ENCODE measurements at places on chromosomes 11 and 22. TPM values are rescaled to one million over a fixed set of nuclear protein-coding genes. Genes with fewer than 3 reads are reported as not detected.

DNA sequence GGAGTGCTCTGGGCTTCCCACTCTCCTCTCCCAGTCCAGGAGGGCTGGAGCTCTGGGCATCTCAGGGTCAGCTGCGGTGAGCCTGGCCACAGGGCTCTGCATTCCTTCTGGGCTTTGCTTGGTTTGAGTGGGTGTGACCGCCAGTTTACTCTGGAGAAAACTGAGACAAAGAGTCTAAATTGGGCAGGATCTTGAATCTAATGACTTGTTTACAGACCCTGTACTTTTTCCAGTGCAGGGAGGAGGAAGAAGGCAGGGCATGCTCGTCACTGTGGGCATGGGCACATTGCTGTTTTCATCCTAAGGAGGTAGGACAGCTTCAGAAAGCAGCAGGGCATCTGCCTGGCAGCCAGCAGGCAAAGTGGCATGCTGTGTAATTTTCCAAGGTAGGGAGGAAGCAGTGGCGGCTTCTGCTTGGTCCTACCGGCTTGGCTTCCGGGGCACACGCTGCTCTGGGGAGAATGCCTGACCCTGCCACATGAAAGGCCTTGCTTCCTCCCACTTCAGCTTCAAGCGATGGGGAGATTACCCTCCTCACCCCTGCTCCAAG lies 22.9 kb downstream of the FLI1 start:
- H3K27me3 ChIP-seq, result no peaks in the 10 kb centered on the region
- no peaks in the 10 kb centered on the region for H3K4me1 ChIP-seq
- DNase-seq, result no peak

DNA sequence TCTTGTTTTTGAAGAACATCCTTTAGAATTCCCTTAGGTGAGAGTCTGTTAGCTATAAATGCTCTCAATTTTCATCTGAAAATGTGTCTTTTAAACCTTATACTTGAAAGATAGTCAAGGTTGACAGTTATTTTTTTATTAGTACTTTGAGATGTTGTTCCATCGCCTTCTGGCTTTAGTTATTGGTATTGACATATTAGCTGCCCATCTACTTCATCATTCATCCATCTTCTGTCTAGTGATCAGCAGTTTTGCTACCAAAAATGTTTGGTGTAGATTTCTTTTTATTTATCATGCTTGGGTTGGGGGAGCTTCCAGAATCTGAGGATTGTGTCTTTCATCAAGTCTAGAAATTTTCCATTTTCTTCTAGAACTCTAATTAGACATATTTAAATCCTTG lies 3.3 kb upstream of the CD6 start:
- no peak overlapping the region for H3K4me3 ChIP-seq
- H3K27ac ChIP-seq, result no peak overlapping the region
- no peaks in the 10 kb centered on the region for H3K36me3 ChIP-seq
- H3K4me1 ChIP-seq, result no peaks in the 10 kb centered on the region
- no peaks in the 10 kb centered on the region for H3K27me3 ChIP-seq
- no peak for DNase-seq

GRCh38 chr22:26585104-26585790 lies 4.7 kb downstream of the TPST2 start:
- H3K36me3 ChIP-seq, result no peaks in the 10 kb centered on the region
- no peak for DNase-seq
- no peaks in the 10 kb centered on the region for H3K27me3 ChIP-seq
- no peak overlapping the region for H3K4me3 ChIP-seq
- no peaks in the 10 kb centered on the region for H3K4me1 ChIP-seq

GRCh38 chr11:69259096-69259495 lies 34.9 kb upstream of the MYEOV start:
- no peak overlapping the region for H3K27ac ChIP-seq
- no peaks in the 10 kb centered on the region for H3K4me1 ChIP-seq
- no peak for DNase-seq
- H3K27me3 ChIP-seq, result no peaks in the 10 kb centered on the region

DNA sequence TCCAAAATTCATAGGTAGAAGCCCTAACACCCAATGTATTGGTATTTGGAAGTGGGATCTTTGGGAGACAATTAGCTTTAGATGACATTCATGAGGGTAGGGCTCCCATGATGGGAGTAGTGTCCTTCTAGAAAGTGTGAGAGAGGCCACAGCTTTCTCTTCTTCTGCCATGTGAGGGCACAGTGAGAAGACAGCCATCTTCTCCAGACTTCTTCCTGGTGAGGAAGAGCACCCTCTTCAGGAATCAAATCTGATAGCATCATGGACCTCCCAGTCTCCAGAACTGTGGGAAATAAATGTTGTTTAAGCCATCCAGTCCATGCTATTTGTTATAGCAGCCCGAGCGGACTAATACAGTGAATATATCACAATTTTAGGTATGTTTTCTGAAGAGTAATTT lies 96.9 kb downstream of the CNTN5 start:
- no peak overlapping the region for H3K27ac ChIP-seq
- DNase-seq, result no peak
- H3K4me3 ChIP-seq, result no peak overlapping the region
- no peaks in the 10 kb centered on the region for H3K27me3 ChIP-seq
- no peaks in the 10 kb centered on the region for H3K36me3 ChIP-seq

GRCh38 chr22:17896586-17896985 lies 122.3 kb upstream of the BID start:
- no peak for DNase-seq
- no peaks in the 10 kb centered on the region for H3K27me3 ChIP-seq
- peak overlapping the region; percentile 65 for H3K27ac ChIP-seq
- no peaks in the 10 kb centered on the region for H3K36me3 ChIP-seq

GRCh38 chr11:75560644-75561043 lies 1.4 kb upstream of the SERPINH1 start:
- H3K27ac ChIP-seq, result peak overlapping the region; percentile 99
- H3K36me3 ChIP-seq, result no peaks in the 10 kb centered on the region
- no peaks in the 10 kb centered on the region for H3K27me3 ChIP-seq
- no peak overlapping the region for H3K4me3 ChIP-seq
- H3K4me1 ChIP-seq, result peaks cover 38% of the 10 kb centered on the region

- H3K27me3 ChIP-seq, result no peaks in the 10 kb centered on the region
- no peaks in the 10 kb centered on the region for H3K36me3 ChIP-seq
- H3K27ac ChIP-seq, result peak within 1 kb of the TSS; percentile 94
- DNase-seq, result peak; percentile 80
- peak within 1 kb of the TSS; percentile 90 for H3K4me3 ChIP-seq
Observed at GRCh38 chr22:50306753-50307749, at the start of gene PLXNB2. Gene PLXNB2, minus strand, starts transcription at chr22:50307646. Its CDS starts 17,062 bp downstream, at chr22:50290584.

DNA sequence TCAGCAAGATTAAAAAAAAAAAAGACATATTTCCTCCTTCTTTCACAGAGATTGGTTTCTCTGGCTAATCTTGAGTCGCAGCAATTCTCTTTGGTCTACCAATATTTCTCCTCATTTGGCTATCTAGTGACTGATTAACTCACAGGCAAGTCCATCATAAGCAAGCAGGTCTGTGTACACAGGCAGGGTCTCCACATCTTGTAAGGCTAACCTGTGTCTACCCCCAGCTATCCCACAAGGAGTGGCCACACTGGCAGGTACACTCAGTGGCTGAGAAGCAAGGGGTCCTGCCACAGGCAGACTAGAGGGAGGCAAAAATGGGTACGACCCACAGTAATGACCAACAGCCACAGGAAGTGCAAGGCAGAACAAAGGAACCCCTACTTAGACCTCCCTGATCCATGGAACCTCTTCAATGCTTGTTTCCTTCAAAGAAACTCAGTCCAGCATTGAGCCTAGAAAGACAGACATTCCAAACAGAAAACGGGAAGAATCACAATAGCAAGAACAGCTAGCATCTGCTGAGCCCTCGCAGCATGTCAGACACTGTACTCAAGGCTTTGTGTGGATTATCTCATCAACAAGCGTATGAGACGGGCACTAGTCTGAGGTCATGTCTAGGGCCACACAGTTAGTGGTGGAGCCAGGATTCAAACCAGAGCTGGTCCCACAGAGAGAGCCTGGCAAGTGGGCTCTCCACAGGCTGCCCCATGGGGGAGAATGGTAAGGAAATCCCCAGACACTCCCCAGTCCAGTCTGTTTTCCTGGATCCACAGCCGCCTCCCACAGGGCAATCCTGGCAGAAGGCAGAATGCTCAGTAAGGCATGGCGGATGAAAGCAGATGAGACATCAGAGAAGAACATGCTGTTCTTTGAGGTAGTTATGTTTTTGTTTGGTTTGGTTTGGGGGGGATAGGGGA lies 34.3 kb downstream of the PLEKHA7 start:
- H3K36me3 ChIP-seq, result no peaks in the 10 kb centered on the region
- DNase-seq, result no peak
- no peaks in the 10 kb centered on the region for H3K27me3 ChIP-seq
- H3K27ac ChIP-seq, result peak overlapping the region; percentile 96
- peaks cover 18% of the 10 kb centered on the region for H3K4me1 ChIP-seq
- H3K4me3 ChIP-seq, result no peak overlapping the region

- H3K4me3 ChIP-seq, result no peak overlapping the region
- no peaks in the 10 kb centered on the region for H3K36me3 ChIP-seq
- no peaks in the 10 kb centered on the region for H3K4me1 ChIP-seq
- no peak for DNase-seq
Observed at GRCh38 chr11:13224324-13224723, 53.3 kb upstream of the BMAL1 start.

- no peak overlapping the region for H3K27ac ChIP-seq
- no peaks in the 10 kb centered on the region for H3K27me3 ChIP-seq
- no peak for DNase-seq
- no peaks in the 10 kb centered on the region for H3K36me3 ChIP-seq
- no peak overlapping the region for H3K4me3 ChIP-seq
Observed at GRCh38 chr22:11066458-11067285, 4461.3 kb upstream of the OR11H1 start.

GRCh38 chr11:20310137-20310536 lies 53.4 kb upstream of the HTATIP2 start:
- no peak overlapping the region for H3K27ac ChIP-seq
- no peaks in the 10 kb centered on the region for H3K4me1 ChIP-seq
- no peak for DNase-seq
- H3K36me3 ChIP-seq, result no peaks in the 10 kb centered on the region

- no peak for DNase-seq
- no peak overlapping the region for H3K27ac ChIP-seq
Observed at GRCh38 chr11:19398772-19399527, 158.2 kb upstream of the E2F8 start.

DNA sequence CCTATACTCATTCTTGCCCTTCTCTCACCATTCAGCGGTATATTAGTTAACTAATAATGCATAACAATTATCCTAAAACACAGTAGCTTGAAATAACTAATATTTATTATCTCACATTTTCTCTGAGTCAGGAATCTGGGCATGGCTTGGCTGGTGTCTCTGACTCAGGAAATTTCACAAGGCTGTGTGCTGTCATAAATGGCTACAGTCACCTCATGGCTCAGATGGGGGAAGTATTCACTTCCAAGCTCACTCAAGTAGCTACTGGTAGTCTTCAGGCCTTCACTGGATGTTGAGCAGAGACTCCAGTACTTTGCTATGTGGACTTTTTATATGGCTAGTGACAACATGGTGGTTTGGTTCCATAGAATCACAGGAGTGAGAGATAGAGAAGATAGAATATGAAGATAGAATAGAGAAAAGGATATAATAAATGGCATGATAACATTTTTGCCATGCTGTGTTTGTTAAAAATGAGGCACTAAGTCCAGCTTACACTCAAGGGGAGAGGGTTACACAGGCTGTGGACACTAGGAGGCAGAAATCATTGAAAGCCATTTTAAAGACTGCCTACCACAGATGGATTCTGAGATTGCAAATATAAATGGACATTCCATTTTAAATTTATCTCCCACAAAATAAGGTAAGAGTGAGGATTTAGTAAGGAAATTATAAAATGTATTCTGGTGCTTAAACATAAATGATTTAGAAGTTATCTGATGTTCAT lies 997.8 kb upstream of the CHORDC1 start:
- no peaks in the 10 kb centered on the region for H3K36me3 ChIP-seq
- H3K4me1 ChIP-seq, result no peaks in the 10 kb centered on the region
- H3K4me3 ChIP-seq, result no peak overlapping the region
- no peaks in the 10 kb centered on the region for H3K27me3 ChIP-seq

- no peak overlapping the region for H3K27ac ChIP-seq
- H3K36me3 ChIP-seq, result no peaks in the 10 kb centered on the region
- peaks cover 4% of the 10 kb centered on the region for H3K27me3 ChIP-seq
- H3K4me3 ChIP-seq, result no peak overlapping the region
- H3K4me1 ChIP-seq, result peaks cover under 1% of the 10 kb centered on the region
- no peak for DNase-seq
Observed at GRCh38 chr11:293271-293851, 4.4 kb downstream of the PGGHG start.

GRCh38 chr22:44329179-44329796 lies 16.5 kb upstream of the SHISAL1 start:
- H3K36me3 ChIP-seq, result no peaks in the 10 kb centered on the region
- no peaks in the 10 kb centered on the region for H3K4me1 ChIP-seq
- H3K4me3 ChIP-seq, result no peak overlapping the region

- no peak overlapping the region for H3K4me3 ChIP-seq
- H3K27ac ChIP-seq, result no peak overlapping the region
- H3K36me3 ChIP-seq, result no peaks in the 10 kb centered on the region
- no peaks in the 10 kb centered on the region for H3K4me1 ChIP-seq
Observed at GRCh38 chr22:41934284-41935014, 7.8 kb upstream of the TNFRSF13C start.

DNA sequence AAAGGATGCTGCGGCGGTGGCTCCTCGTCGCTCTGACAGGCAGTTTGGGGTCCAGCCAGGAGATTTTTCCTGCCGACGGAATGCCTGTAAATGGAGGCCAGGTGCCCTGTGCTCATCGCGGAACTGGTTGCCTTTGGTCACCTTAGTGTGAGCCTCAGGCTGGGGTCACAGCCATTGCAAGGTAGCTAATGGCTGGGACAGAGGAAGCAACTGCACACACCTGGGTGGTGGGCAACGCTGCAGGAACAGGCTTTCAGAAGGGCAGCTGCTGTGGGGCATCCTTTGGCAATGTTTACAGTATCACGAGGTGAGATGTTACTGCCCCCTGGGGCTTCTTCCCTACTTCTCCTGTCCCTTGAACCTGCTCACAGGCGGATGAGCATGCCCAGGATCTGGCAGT lies 205.5 kb downstream of the GRIK4 start:
- no peak overlapping the region for H3K4me3 ChIP-seq
- H3K27ac ChIP-seq, result no peak overlapping the region
- H3K36me3 ChIP-seq, result no peaks in the 10 kb centered on the region
- H3K4me1 ChIP-seq, result no peaks in the 10 kb centered on the region

DNA sequence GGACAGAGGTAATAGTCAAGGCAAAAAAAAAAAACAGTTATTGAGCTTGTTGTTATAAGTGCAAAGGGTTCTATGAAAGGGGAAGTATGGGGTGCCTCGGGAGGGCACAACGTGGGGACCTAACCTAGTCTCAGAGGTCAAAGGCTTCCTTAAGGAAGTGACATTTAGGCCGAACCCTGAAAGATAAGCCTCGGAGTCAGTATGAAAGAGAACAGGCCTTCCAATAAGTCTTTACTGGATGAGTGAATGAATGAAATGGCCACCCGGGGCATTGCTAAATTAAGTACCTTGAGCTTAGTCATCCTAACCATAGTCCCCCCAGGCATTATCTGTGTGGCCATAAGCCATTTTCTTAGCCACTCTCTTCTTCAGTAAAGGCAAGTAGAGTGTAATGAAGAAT lies 19.7 kb downstream of the FLI1 start:
- no peaks in the 10 kb centered on the region for H3K4me1 ChIP-seq
- no peak for DNase-seq
- H3K27ac ChIP-seq, result no peak overlapping the region

Gene CLCF1
- total RNA-seq, result 10.2 TPM

Gene SOX6
- total RNA-seq, result 7.9 TPM

Gene NECTIN1
- total RNA-seq, result 4.5 TPM

Gene ESAM
- 38.7 TPM for total RNA-seq

Gene KLHDC7B
- total RNA-seq, result 0.16 TPM

Gene CENPM
- 1.5 TPM for total RNA-seq

Gene LARGE1
- 26.1 TPM for total RNA-seq

Gene OR6A2
- total RNA-seq, result 0.16 TPM

Gene STX5
- total RNA-seq, result 34.2 TPM

Gene PHRF1
- 18.6 TPM for total RNA-seq
